ENCODE measurements at places on chromosomes 1 and 21.

GRCh38 chr1:220077887-220078286, 11.7 kb downstream of the BPNT1 start:
- DNase-seq = no peak

- no peak for DNase-seq
Measured at GRCh38 chr1:169928438-169929209, 34.9 kb upstream of the SCYL3 start.

DNA sequence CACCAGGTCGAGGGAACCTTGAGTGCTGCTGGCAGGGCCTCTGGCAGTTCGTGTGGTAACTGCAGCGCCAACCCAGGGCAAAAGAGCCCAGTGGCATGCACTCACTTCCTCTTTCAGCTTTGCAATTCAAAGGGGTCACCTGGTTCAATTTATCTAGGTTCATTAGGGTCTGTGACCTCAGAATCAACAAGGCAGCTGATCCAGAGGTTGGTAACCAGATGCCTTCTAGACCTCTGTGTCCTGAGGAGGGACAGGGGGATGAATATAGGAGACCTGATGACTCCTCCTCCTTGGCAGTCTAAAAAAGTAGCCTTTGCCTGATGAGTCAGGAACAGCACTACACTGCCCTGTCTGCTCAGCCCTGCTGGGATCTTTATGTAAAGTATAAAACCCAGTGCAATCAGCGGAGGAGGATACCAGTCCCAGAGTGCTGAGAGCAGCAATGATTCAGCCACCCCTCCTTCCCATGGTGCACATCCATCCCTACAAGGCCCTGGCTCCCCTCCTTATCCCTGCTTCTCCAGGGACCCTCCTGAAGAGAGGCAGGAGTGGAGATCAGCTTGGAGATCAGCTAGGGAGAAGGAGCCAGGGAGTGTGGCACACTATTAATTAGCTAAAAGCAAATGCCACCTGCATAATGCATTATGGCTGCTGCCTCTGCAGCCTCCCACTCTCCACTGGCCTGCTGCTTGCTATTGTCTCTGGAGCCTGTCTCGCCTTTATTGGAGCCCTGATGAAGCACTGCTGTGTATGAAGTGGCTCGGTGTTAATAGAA, 11.2 kb upstream of the FMOD start:
- DNase-seq = no peak

- no peak for DNase-seq
Measured at GRCh38 chr1:2104621-2105427, 54.6 kb downstream of the PRKCZ start.

DNA sequence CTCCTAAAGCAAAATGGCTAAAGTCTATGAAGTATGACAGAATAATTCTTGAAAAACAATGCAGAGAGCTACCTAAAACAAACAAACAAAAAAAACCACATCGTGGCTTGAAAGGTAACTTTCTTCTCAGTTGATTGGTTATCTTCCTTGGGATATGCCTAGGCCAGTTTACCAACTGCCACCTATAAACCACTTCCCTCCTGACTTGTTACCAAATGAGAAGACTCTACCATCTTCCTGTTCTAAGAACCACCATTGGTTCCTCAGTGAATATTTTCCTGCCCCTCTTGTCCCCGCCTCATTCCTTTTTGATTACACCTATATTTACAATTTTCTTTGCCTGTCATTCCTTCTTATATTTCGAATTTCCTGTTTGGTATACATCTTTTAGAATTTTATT, 336.6 kb downstream of the SIPA1L2 start:
- no peak for DNase-seq

DNA sequence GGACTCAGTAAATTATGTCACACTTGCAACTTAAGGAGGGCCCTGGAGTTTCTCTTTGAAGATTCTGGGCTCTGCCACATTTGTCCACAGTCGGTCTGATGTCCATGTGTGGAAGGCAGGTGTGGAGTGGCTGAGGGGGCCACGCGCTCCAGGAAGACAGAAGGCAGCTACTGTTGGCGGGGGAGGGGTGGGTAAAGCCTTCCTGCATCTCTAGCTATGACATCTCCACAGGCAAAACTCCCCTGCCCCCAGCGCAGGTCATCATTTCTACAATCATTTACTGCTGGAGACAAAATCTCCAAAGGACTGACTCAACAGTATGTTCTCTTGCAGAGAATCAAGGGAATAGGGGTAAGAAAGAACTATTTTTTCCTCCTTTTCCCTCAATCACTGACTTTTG, 11.4 kb upstream of the TSPEAR start:
- DNase-seq = no peak

Data from GOT3 (cell line).